AG04450 (cell line): ENCODE measurements at places on chromosomes 3 and 15.
A peak's percentile ranks its signal among the peaks of the same experiment; 100 is the strongest.

DNA sequence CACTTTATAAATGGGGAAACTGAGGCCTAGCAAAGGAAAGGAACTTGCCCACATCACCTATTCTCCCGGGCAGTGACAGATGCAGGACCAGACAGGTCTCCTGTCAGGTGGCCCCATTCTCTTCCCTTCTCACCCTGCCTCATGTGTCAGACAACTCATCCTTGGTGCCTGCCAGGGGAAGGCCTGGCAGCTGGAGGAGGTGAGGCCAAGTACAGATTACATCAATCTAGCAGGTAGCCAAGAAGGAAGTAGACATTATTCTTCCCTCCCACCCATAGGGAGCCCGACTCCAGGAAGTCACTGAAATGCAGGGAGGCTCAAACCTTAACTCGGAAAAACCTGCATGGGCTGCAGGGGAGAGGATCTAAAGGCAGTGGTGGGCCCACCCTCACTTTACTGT lies 39.6 kb downstream of the DAPK2 start:
- DNase-seq = no peak

- DNase-seq = no peak
Observed at GRCh38 chr3:44208086-44208485, 33.6 kb upstream of the TOPAZ1 start.

DNA sequence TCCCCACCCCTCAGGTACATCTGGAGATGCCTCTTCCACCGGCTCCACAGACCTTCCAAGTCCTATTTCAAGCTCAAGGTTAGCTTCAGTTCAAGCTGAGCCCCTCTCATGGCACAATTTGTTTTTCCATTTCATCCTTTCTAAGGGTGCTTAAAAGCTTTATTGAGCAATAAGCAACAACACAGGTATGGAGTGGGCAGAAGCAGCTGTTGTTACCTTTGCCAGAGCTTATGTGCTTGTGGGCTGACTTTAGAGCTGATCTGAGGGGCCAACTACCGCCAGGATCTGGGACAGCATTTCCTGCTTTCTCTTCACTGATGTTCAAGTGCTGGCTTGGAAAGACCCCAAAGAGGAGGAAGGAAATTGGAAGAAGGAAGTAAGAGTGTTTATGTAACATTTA lies 140.0 kb upstream of the KLHL25 start:
- DNase-seq = no peak

DNA sequence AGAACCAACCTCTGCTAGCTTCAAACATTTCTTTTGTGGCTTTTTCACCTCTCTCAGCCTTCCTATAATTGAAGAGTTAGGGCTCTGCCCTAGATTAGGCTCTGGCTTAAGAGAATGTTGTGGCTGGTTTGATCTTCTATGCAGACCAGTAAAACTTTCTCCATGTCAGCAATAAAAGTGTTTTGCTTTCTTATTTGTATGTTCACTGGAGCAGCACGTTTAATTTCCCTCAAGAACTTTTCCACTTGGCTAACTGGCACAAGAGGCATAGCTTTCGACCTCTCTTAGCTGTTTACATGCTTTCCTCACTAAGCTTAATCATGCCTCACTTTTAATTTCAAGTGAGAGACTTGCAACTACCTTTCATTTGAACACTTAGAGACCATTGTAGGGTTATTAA lies 964.7 kb downstream of the ROBO2 start:
- no peak for DNase-seq

GRCh38 chr15:80992006-80992405 lies 2.4 kb upstream of the MESD start:
- DNase-seq = no peak

- DNase-seq = no peak
Observed at GRCh38 chr15:73196113-73196512, 143.8 kb downstream of the NEO1 start.

DNA sequence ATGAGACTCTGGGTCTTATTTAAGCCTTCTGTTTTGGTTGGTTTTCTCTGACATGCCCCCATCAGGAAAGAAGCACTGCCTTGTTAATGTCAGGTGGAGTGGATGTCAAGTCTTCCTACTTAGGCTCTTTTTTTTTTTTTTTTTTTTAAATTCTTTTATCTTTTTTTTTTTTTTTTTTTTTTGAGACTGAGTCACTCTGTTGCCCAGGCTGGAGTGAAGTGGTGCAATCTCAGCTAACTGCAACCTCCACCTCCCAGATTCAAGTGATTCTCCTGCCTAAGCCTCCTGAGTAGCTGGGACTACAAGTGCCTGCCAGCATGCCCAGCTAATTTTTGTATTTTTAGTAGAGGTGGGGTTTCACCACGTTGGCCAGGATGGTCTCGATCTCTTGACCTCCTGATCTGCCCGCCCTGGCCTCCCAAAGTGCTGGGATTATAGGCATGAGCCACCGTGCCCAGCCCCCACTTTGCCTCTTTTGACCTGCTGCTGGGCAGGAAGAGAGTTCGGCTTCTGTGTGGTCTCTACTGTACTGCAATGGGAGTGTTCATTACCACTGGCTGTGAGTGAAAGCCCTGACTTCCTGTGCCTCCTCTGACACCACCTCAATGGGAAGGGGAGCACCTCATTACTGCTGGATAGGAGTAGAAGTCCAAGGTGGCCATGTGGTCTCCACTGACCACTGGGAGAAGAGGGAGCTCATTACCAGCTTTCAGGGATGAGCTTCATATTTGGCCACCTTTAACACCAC lies 10.9 kb downstream of the CTDSPL start:
- no peak for DNase-seq

DNA sequence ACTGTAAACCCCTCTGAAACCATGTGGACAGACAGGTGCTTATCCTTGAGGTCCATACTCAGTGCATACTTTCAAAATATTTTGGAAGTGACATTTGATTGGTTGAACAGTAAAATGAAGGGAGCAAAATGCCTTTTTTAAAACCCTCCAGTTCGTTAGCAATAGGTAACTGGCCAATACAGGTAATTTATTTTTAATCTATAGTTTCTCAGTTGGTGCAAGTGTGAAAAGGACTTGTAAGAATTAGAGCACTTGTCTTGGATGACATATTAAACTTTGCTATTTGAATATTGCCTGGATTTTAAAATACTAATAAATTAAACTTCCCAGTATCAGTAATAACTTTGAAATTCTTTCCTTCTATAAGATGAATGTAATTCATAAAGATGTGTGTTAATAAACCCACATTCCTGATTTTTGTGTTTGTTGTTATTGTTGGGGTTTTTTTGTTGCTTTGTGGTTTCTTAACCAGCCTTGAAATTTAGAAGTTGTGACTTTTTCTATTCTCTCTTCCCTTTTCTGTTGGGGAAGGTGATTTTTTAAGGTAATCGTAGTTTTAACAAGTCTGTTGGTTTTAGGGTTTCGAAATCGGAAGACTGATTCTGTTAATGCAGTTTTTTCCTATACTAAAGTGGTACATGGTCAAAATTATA lies 90.0 kb downstream of the STT3B start:
- DNase-seq = no peak

GRCh38 chr15:90879730-90880366 lies 4.5 kb upstream of the FES start:
- DNase-seq = no peak

- no peak for DNase-seq
Observed at GRCh38 chr15:100020614-100021013, 287.4 kb upstream of the LYSMD4 start.

DNA sequence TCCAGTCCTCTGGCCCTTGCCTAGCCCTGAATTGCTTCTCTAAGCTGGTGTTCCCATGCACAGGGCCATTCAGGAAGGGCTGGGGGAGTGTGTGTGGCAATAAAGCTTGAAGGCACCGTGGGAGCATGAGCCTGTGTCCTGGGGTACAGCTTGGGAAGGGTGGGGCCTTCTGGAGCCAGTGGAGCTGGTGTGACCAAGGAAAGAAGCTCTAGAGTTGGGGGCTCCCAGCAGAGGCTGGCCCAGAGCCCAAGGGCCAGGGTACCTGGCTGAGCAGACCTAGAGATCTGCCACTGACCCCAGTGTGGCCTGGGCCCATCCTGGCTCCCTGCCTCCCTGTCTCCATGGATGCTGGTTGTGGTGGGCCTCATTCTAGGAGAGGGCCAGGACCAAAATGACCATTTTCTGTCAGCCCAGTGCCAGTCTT lies 8.1 kb downstream of the ABTB1 start:
- DNase-seq = no peak

- no peak for DNase-seq
Observed at GRCh38 chr3:195855471-195856409, 44.0 kb upstream of the MUC4 start.

- peak; percentile 65 for DNase-seq
Observed at GRCh38 chr3:179811321-179812095, 158.7 kb downstream of the USP13 start.

GRCh38 chr15:96109820-96110219 lies 220.7 kb upstream of the NR2F2 start:
- DNase-seq = no peak

- no peak for DNase-seq
Observed at GRCh38 chr3:50238549-50239026, 2.6 kb downstream of the GNAI2 start.

- no peak for DNase-seq
Observed at GRCh38 chr15:83654379-83655236, 685 bp downstream of the ADAMTSL3 start.

GRCh38 chr3:73055583-73055982 lies 5.9 kb upstream of the EBLN2 start:
- no peak for DNase-seq

- DNase-seq = no peak
Observed at GRCh38 chr3:134622806-134623365, 27.9 kb downstream of the KY start.

DNA sequence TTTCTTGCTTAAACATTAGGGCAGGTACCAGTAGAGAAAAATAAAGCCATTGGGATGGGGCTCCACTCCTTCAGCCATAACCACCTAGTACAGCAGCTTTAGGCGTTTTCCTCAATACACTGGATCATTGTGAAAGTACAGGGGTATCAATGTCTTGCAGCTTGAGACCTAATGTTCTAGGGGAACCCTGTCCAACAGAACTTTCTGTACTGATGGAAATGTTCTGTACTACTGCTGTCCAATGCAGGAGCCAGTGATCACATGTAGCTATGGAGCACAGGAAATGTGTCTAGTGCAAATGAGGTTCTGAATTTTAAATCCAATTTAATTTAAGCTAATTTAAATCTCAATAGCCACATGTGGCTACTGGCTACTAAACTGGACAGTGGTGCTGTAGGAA lies 93.9 kb downstream of the NEDD4 start:
- no peak for DNase-seq

DNA sequence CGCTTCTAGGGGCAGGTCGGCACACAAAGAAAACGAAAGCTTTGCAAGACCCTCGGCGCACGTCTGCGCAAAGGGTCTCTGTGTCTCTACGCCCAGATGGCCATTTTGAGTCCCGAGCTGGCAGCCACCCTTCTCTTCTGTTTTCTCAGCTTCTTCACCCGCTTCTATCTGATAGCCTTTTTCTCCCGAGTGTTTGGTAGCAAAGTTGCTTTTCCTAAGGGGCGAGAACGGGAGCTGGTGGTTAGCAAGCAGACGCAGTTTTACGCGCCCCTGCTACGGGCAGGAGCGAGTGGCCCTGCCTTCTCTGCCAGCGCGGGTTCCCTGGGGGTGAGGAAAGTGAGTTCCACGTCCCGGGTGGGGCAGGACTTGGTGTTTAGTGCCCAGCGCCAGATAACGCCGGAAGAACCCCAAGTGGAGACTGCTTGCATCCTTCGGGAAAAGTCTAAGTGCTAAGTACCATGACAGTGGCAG lies 2.9 kb upstream of the MKRN2 start:
- no peak for DNase-seq

GRCh38 chr3:117602058-117602644 lies 892.6 kb downstream of the TUSC7 start:
- no peak for DNase-seq

- DNase-seq = no peak
Observed at GRCh38 chr3:176293276-176293675, 904.0 kb downstream of the TBL1XR1 start.

DNA sequence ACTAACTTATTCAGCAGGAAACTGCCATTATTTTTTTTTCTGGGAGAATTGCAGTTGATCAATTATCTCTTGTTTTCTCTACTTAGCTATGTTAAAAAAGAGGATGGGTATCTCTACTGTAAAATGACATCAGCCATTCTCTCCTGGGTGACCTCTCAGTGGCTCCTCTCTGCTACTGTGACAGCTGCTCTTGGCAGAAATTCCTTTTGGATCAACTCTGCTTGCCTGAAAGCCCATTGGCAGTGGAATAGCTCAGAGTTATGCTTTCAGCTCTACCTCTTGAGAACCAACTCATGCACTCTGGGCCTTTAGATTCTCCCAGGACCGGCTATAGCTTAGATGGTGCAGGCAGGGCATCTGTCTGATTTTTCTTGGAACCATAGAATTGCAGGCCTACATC lies 99.9 kb upstream of the GAP43 start:
- no peak for DNase-seq

DNA sequence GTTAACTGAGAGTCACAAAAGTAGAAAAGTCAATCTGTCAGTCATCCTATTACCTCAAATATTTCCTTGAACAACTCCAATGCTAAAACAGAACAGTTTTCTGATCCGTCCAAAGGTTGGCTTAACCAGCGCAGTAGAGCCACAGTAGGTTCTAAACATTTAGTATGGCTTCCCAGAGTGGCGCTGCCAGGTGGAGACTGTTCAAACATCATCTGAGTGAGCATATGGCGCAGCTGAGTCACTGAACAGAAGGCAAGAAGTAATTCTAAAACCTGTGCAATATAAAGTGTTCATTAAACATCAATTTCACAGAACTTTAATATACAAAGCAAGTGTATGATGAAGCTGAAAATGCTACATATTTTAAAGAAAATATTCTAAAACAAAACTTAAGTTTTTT lies 19.9 kb downstream of the CIP2A start:
- DNase-seq = no peak

- DNase-seq = no peak
Observed at GRCh38 chr3:160400702-160401150, 1.3 kb downstream of the SMC4 start.

GRCh38 chr3:106882297-106882696 lies 494.9 kb upstream of the CCDC54 start:
- DNase-seq = no peak

- no peak for DNase-seq
Observed at GRCh38 chr3:112498914-112499711, at the start of gene BTLA. Gene BTLA, minus strand, starts transcription at chr3:112499472. Its CDS starts 114 bp downstream, at chr3:112499358.

- DNase-seq = no peak
Observed at GRCh38 chr15:95019907-95020306, 788.5 kb downstream of the MCTP2 start.

DNA sequence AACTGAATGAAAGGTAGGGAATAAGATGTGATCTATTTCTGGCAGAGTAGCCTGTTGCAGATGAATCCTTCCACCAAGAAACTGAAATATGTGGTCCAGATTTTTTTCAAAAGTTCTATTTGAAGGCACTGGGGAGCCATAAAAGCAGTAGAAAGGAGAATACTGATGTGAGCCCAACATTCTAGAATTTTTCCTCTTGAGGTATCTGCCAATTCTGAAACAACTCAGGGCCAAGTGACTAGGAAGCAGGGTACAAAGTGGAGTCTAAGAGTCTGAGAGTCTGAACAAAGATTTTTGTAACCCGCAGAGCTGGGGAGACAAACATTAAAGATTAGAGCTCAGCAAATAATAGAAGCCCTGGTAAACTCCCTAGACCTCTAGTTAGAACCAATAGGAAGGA lies 58.3 kb upstream of the SLCO3A1 start:
- no peak for DNase-seq
